ENCODE measurements at places on chromosomes 6 and 20.

- H3K27ac ChIP-seq = no peak overlapping the region
- no peak for DNase-seq
- H3K4me3 ChIP-seq = no peak overlapping the region
- H3K36me3 ChIP-seq = no peaks in the 10 kb centered on the region
- no peaks in the 10 kb centered on the region for H3K4me1 ChIP-seq
These were observed 56.8 kb upstream of the FABP7 start for GRCh38 chr6:122722746-122723145.

DNA sequence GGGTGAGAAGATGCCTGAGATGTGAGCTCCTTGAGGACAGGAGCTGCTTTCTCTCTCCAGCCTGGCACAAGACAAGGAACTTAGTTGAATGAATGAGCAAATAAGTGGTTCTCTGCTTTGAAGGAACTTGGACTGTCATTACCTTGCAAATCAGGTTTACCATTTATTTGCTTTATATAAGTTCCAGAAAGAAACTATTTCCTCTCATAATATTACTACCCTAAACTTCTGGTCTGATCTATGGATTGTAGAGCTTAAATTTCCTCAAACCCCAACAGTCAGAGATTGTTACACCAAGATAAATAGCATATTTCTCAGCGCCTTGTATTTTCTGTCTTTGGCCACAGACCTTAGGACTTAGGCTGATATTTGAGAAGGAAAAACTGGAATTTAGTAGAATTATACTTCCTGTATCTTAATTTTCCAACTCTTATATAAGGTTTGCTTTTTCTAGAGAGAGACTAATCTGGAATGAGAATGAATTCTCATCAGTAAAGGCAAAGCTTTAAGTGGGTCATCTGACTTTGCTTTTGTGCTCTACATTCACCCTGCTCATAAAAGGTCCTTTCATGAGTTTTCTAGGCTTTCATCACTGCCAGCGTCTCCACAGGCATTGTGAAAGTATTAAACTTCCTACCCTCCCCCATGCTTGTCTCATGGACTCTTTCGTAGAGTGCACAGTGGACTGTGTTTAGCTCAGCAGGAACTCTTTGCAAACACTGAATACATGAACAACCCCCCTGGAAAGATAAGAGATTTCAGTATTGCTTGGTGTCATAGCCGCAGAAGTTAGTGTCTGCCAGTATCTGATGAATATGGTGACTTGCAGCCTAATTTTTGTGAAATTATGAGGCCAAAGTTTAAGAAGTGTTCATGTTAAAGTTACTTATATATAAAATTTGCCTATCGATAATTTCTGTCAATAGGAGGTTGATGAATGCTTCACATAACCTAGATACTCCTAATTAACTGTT lies 74.0 kb downstream of the PTPRA start:
- peaks cover 19% of the 10 kb centered on the region for H3K4me1 ChIP-seq
- H3K4me3 ChIP-seq = peak overlapping the region; percentile 6
- no peak overlapping the region for H3K27ac ChIP-seq
- no peak for DNase-seq
- H3K36me3 ChIP-seq = peaks cover 2% of the 10 kb centered on the region

DNA sequence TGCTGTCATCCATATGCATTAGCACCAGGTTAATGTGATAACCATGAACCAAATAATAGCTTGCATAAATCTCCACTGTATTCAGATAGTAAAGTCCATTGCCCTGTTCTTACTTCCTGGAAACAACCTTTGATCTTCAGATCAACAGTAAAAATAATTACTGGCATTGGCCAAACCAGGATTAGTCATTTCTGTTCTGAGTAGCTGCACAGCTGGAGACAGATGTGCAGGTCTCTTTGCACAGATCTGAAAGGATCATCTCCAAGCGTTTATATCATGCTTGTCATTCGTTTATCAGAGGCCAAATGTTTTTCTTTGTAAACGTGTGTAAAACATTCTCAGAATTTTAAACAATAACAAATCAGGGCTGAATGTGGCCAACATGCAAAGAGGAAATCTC lies 134.4 kb upstream of the HMGCLL1 start:
- DNase-seq = no peak
- no peaks in the 10 kb centered on the region for H3K27me3 ChIP-seq
- H3K36me3 ChIP-seq = no peaks in the 10 kb centered on the region
- no peak overlapping the region for H3K4me3 ChIP-seq
- no peaks in the 10 kb centered on the region for H3K4me1 ChIP-seq

DNA sequence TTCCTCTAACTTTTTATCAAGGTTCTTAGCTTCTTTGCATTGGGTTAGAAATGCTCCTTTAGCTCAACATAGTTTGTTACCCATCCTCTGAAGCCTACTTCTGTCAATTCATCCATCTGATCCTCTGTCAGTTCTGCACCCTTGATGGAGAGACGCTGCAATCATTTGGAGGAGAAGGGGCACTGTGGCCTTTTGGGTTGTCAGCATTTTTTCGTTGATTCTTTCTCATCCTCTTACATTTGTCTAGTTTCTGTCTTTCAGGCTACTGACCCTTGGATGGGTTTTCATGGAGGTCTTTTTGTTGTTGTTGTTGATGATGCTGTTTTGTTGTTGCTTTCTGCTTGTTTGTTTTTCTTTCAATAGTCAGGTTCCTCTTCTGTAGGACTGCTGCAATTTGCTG lies 26.3 kb upstream of the HMGN3 start:
- no peak overlapping the region for H3K27ac ChIP-seq
- no peaks in the 10 kb centered on the region for H3K4me1 ChIP-seq
- H3K27me3 ChIP-seq = peaks cover 19% of the 10 kb centered on the region
- DNase-seq = no peak
- no peak overlapping the region for H3K4me3 ChIP-seq
- peaks cover 2% of the 10 kb centered on the region for H3K36me3 ChIP-seq

GRCh38 chr6:150177952-150178520 lies 35.2 kb downstream of the PPP1R14C start:
- no peaks in the 10 kb centered on the region for H3K36me3 ChIP-seq
- no peak overlapping the region for H3K4me3 ChIP-seq
- no peak for DNase-seq
- H3K4me1 ChIP-seq = no peaks in the 10 kb centered on the region

DNA sequence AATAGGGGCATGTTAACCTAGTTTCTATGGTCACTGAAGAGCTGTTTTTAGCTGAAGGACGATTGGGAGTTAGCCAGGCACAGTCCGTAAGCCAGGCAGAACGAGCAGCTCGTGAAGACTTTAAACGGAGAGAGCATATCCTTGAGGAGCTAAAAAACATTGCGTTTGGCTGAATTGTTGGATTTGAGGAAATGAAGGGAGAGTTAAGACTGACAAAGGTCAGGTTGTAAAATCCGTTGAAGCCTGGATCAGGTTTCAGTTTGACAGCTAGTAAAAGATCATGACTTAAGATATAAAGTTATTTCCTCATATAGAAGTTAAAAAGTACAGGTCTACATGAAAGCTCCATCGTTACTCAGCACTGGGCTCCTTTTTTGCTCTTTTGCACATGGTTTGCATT lies 2.8 kb downstream of the DBNDD2 start:
- H3K27ac ChIP-seq = no peak overlapping the region
- H3K27me3 ChIP-seq = no peaks in the 10 kb centered on the region
- no peak overlapping the region for H3K4me3 ChIP-seq
- DNase-seq = no peak

DNA sequence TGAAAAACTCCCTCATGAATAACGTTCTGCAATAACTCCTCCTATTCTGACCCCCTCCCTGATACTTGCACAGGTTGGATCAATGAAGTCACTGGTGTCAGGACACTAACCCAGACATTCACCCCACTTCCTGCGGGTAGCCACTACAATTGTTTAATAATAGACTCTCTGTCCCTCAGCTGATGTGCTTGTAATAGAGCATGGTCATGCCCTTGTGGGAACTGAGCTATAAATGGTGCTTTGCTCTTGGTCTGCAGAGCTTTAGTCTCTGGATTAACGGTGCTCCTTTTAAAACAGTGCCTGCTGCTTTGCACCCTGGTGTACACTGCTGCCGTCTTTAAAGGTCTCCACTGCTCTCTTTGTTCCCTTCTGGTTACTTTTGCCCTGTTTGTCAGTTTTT lies 127.3 kb downstream of the BACH2 start:
- peaks cover 55% of the 10 kb centered on the region for H3K4me1 ChIP-seq
- H3K4me3 ChIP-seq = no peak overlapping the region
- H3K27me3 ChIP-seq = no peaks in the 10 kb centered on the region
- no peak overlapping the region for H3K27ac ChIP-seq
- no peak for DNase-seq

Data from activated T-cell treated with anti-CD3 and anti-CD28 coated beads, Interleukin-2, amount 50 U/mL, for 72 hours (primary cell).